ENCODE measurements at places on chromosomes 12 and 14. TPM values are rescaled to one million over a fixed set of nuclear protein-coding genes. Genes with fewer than 3 reads are reported as not detected.

Gene SLC6A13
- total RNA-seq: not detected

Gene DIO2
- total RNA-seq: 240 TPM

Gene FOXM1
- 17.4 TPM for total RNA-seq

Gene HOXC10
- total RNA-seq: not detected

- H3K4me1 ChIP-seq: peaks cover 5% of the 10 kb centered on the region
- H3K27me3 ChIP-seq: no peaks in the 10 kb centered on the region
- H3K27ac ChIP-seq: no peak overlapping the region
- DNase-seq: peak; percentile 8
- H3K4me3 ChIP-seq: no peak overlapping the region
Observed at GRCh38 chr14:63551332-63551731, 8.2 kb upstream of the PPP2R5E start.

GRCh38 chr12:26153421-26154154, 28.8 kb upstream of the BHLHE41 start:
- H3K27me3 ChIP-seq: no peaks in the 10 kb centered on the region
- no peak overlapping the region for H3K4me3 ChIP-seq
- no peak for DNase-seq
- H3K27ac ChIP-seq: no peak overlapping the region

- no peaks in the 10 kb centered on the region for H3K27me3 ChIP-seq
- peak; percentile 95 for DNase-seq
- H3K27ac ChIP-seq: peak within 1 kb of the TSS; percentile 94
- H3K4me1 ChIP-seq: peaks cover 18% of the 10 kb centered on the region
- peak within 1 kb of the TSS; percentile 78 for H3K4me3 ChIP-seq
Observed at GRCh38 chr14:87992718-87993628, at the start of gene GALC. Gene GALC, minus strand, starts transcription at chr14:87993182. Its CDS starts 18 bp downstream, at chr14:87993164.

- peaks cover 6% of the 10 kb centered on the region for H3K27me3 ChIP-seq
- H3K4me3 ChIP-seq: no peak overlapping the region
- no peaks in the 10 kb centered on the region for H3K36me3 ChIP-seq
- no peak for DNase-seq
Observed at GRCh38 chr12:68868043-68868790, 60.2 kb downstream of the MDM2 start.

- peaks cover 17% of the 10 kb centered on the region for H3K4me1 ChIP-seq
- no peak for DNase-seq
- H3K27me3 ChIP-seq: no peaks in the 10 kb centered on the region
- peaks cover 6% of the 10 kb centered on the region for H3K36me3 ChIP-seq
- no peak overlapping the region for H3K4me3 ChIP-seq
- no peak overlapping the region for H3K27ac ChIP-seq
Observed at GRCh38 chr12:104840262-104840661, 117.8 kb downstream of the SLC41A2 start.

DNA sequence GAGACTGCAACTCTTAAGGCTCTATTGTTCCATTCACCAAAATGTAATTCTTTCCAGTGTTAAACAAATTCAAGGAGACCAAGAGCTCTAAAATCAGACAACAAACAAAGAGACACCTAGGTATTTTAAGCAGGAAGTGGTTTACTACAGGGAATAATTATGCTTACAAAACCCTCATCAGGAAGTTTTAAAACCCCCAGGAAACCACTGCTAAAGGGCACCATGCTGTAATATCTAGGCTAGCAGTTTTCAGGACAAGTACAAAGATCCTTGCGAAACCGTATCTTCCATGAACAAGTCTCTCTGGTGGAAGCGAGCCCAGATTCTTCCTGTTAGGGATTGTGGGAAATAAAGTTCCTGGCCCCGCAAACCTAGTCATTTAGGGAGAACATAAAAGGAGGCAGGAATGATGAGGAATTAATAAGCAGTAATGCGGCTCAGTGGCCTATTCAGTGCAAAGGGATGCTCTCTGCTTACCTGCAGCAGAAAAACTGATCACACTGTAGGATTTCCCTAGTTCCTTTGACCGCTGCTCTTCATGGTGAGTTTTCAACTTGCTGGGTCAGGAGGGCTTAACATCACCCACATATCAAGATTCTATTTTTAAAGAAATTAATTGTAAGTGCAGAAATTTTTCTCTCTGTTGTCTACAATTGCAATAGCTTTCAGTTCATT, 42.8 kb downstream of the ACSM4 start:
- H3K4me1 ChIP-seq: no peaks in the 10 kb centered on the region
- no peak overlapping the region for H3K27ac ChIP-seq
- no peak overlapping the region for H3K4me3 ChIP-seq

GRCh38 chr14:93347850-93348249, 868 bp downstream of the COX8C start:
- peaks cover 14% of the 10 kb centered on the region for H3K27me3 ChIP-seq
- H3K4me1 ChIP-seq: no peaks in the 10 kb centered on the region
- DNase-seq: no peak
- H3K27ac ChIP-seq: no peak overlapping the region
- H3K36me3 ChIP-seq: no peaks in the 10 kb centered on the region

Measured in osteocyte (in vitro differentiated cells).